H9 (cell line): ENCODE measurements at places on chromosomes 5 and 9.

DNA sequence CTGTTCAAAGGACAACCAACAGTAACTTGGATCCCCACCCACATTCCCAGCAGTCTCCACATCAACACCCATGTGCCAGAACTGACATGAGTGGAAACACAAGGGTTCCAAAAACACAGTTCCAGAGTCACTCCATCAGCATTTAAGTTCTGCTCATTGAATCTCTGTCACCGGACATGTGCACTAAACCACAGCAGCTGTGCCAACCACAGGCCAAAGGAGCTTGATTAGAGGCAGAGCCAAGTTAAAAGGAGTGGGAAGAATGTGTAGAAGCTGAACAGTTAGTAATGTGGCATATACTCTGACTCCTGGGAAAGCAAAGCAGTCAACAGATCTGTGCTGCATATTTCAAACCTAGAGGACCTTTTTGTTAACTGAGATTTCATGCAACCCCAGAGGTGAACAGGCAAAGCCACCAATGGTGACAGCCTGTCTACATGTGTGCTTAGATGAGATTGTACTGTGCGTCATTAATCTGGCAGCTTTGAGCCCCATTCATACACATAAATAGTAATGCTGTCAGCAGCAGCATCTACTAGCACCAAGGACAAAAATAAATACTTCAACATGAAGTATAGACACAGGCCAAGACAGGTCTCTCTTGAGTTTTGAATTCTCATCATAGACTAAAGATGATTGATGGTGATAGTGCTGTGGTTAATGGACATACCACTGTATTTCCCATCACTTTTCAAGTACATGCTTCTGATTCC is 16.4 kb upstream of the FST start:
- no peak for DNase-seq

DNA sequence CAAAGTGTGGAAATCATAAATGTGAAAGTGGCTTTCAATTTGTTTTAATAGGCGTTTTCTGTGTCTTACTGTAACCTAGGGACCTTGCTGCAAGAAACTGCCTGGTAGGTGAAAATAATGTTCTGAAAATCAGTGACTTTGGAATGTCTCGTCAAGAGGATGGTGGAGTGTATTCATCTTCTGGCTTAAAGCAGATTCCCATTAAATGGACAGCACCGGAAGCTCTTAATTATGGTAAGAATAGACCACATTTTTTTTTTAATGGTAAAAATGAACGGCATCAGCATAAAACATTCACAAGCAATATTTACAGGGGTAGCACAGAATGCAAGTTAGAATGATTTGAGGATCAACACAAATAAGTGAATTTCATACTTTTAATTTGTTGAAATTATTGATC is 229.1 kb downstream of the PJA2 start:
- no peak for DNase-seq

GRCh38 chr5:142000173-142000572 is 12.7 kb downstream of the GNPDA1 start:
- DNase-seq = no peak

GRCh38 chr5:102863764-102864560 is 108.9 kb downstream of the PAM start:
- DNase-seq = no peak

GRCh38 chr9:106620866-106621265 is 242.1 kb upstream of the ZNF462 start:
- no peak for DNase-seq

DNA sequence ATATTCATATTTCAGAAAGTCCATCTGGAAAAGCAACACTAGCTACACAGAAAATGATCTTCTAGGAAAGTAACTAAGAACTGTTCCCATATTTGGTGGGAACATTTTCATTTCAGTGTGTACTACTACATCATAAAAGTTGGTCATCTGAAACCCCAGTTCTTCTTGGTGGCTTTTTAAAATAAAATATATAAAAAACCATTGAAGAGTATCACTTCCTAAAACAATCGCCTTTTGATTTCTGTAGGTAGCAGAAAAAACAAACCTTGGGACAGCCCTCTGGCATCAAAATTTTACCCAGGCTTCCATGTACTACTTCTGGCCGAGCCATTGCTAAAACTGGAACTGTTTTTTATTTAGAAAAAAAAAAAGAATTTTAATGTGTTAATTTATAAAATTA is 158.5 kb downstream of the MLLT3 start:
- DNase-seq = no peak
